ENCODE measurements at places on chromosomes 5 and 9. TPM values are rescaled to one million over a fixed set of nuclear protein-coding genes. Genes with fewer than 3 reads are reported as not detected.

DNA sequence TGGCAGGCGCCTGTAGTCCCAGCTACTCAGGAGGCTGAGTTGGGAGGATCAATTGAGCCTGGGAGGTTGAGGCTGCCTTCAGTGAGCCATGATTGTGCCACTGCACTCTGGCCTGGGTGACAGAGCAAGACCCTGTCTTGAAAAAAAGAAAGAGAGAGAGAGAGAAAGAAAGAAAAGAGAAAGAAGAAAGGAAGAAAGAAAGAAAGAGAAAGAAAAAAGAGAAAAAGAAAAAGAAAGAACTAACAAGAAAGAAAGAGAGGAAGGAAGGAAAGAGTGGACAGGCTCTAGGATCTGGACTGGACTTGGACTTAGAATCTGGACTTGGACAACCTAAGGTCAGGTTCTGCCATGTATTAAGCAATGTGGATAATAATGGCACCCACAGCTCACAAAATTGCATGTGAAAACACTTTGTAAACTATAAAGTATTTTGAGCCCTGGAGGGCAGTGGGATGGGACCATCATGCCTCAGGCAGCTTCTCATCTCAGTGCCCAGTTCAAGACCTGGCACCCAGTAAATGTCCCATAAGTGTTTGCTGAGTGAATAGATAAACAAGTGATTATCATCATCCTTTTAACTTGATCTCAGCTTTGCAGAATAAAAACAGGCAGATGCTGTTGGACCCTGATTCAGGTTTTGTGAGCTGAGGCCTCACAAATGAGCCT lies 12.8 kb upstream of the PHF19 start:
- no peaks in the 10 kb centered on the region for H3K36me3 ChIP-seq
- DNase-seq = no peak
- no peak overlapping the region for H3K27ac ChIP-seq
- H3K4me3 ChIP-seq = no peak overlapping the region
- H3K4me1 ChIP-seq = peaks cover 20% of the 10 kb centered on the region

PRDM9 gene
- 6.8 TPM for polyA plus RNA-seq

MSH3 gene
- polyA plus RNA-seq = 7.6 TPM

DNA sequence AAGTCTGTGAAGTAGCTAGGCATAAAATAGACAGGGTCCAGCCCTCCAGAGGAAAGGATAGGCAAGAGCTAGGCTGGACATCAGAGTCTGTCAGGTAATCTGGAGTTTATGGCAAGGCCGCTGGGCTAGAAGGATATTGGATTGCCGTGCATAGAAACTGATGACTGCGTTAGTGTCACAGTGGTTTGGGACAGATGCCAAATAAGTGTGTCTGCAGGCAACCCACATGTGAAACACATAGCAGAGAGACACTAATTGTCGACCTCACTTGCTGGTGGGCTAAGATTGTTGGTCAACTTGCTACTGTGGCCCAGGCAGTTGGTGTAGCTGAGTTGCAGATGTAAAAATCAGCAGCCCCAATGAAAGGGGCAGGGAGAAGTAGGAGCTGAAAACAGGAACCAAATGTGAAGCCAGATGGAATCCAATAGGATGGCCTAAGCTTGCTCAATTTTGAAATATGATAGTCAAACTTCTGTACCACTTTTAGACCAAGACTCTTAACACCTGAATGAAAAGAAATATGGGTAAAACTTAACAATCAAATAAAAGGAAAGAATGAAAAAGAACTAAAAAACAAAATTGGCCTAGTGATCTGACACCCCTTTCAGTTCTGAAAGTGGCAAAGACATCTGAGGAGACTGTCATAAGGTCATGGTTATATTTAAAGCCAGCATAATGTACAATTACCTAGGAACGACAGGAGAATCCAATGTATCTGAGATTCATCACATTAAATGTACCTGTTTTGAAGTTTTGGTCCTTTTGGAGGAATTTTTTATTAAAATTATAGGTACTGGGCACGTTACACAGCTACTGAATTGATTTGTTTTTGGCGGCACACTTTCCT lies 243.3 kb upstream of the ACTBL2 start:
- H3K36me3 ChIP-seq = no peaks in the 10 kb centered on the region
- DNase-seq = no peak
- H3K27me3 ChIP-seq = no peaks in the 10 kb centered on the region

DNA sequence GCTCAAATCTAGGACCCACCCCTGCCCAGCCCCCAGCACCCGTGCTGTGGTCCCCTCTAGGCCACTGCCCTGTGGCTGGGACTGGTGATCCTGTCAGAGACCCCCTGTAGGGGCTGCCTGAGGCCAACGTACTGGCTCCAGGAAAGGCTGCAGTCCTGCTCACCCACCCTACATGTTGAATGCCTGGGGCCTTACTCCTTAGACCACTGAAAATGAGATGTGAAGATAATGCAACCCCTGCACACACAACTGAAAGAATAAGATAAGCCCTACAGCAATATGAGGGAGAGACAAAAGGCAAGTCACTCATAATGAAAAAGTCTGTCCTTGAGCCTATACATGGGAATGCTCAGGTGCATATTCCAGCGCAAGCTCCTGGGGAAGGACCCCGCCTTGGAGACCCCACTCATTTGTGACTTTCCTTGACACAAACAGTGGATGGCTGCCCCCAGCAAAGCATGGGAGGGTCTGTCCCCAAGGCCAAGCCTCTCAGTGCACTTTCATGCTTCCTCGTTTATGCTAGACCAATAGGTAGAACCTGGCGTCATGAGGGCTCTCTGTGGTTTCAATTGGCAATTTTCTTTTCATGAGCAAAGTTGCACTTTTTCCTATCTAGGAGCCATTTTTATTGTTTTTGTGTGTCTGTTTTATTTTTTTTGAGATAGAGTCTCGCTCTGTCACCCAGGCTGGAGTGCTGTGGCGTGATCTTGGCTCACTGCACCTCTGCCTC lies 12.5 kb upstream of the WNK2 start:
- H3K27me3 ChIP-seq = no peaks in the 10 kb centered on the region
- no peak overlapping the region for H3K27ac ChIP-seq
- no peak overlapping the region for H3K4me3 ChIP-seq
- no peaks in the 10 kb centered on the region for H3K36me3 ChIP-seq

DNA sequence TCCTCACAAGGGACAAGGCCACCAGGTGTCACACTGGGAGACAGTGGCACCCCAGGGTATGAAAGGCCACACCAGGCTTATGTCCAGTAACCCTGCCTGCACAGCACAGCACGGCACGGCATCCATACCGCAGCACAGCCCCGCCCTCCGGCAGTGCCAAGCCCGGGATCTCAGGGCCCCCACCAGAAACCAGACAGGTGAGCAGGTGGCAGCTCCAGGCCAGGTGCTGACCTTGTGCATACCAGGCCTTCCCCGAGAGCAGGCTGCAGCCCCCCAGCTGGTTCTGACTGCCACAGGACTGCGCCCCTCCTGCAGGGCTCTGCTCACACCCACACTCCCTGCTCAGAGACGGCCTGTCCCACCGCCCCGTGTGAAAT lies 56.5 kb downstream of the ADAMTS2 start:
- H3K4me1 ChIP-seq = peaks cover 11% of the 10 kb centered on the region
- H3K4me3 ChIP-seq = no peak overlapping the region
- no peaks in the 10 kb centered on the region for H3K36me3 ChIP-seq

DNA sequence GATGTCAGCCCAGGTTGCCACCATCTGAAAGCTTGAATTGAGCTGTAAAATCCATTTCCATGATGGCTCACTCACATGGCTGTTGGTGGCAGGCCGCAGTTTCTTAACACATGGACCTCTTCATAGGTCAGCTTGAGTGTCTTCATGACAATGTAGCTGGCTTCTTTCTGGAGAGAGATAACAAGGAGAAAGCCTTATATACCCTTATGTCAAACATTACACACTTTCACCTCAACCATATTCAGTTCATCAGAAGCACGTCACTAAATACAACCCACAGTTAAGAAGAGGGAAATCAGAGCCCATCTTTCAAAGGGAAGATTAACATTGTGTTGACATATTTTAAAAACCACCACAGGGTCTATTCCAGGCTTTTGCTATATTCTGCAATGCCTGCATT lies 604.4 kb downstream of the PRELID2 start:
- H3K36me3 ChIP-seq = no peaks in the 10 kb centered on the region
- H3K27ac ChIP-seq = no peak overlapping the region
- no peak overlapping the region for H3K4me3 ChIP-seq
- H3K4me1 ChIP-seq = no peaks in the 10 kb centered on the region
- no peak for DNase-seq

MSX2 gene
- polyA plus RNA-seq = 15.8 TPM

GRCh38 chr9:115849679-115850412 lies 303.7 kb upstream of the PAPPA start:
- H3K4me1 ChIP-seq = no peaks in the 10 kb centered on the region
- no peak overlapping the region for H3K4me3 ChIP-seq
- no peak for DNase-seq
- H3K27ac ChIP-seq = no peak overlapping the region

FCN2 gene
- polyA plus RNA-seq = not detected

LCN9 gene
- polyA plus RNA-seq = not detected

DNA sequence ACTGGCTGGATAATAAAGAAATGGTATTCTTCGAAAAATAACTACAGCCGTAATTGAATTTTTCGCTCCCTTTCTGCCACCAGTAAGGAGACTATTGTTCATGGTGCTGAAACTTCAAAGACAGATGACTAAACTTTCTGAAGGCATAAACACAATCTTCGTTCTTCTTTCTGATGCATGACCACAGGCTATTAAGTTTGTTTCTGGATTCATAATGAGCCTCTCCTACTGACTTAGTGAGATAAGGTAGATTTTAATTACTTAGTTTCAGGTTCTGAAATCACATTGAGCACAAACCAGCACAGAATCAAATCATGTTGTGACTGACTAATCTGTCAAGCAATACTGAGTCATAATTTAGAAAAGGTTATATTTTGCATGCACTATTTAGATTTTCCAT lies 441.8 kb upstream of the CCNG1 start:
- H3K27me3 ChIP-seq = no peaks in the 10 kb centered on the region
- H3K4me3 ChIP-seq = no peak overlapping the region

DNA sequence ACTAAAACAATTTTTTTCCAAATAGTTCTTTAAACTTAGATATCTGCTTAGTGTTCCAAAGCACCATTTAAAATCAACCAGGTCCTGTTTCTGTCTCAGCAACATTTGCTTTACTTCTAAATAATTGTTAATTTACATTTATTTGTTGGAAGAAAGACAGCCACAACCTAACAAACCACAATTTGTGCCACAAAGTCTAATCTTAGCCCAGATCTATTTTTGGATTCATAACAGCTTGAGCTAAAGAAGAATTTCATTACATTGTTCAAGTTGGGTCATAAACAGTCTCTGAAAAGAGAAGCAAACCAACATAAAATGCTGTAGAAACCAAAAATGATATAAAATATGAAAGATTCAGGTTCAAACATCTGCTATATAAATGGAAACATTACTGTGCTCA lies 24.4 kb downstream of the MLLT3 start:
- H3K4me3 ChIP-seq = no peak overlapping the region
- H3K4me1 ChIP-seq = peaks cover 3% of the 10 kb centered on the region
- no peak overlapping the region for H3K27ac ChIP-seq

Measured in testis (tissue), 5 donors.